ENCODE measurements at places on chromosomes 3 and 15.

GRCh38 chr15:92392462-92392861 is 1.2 kb upstream of the ST8SIA2 start:
- no peak for DNase-seq

- no peak for DNase-seq
Measured at GRCh38 chr3:146468671-146469149, 651 bp downstream of the PLSCR2 start.

DNA sequence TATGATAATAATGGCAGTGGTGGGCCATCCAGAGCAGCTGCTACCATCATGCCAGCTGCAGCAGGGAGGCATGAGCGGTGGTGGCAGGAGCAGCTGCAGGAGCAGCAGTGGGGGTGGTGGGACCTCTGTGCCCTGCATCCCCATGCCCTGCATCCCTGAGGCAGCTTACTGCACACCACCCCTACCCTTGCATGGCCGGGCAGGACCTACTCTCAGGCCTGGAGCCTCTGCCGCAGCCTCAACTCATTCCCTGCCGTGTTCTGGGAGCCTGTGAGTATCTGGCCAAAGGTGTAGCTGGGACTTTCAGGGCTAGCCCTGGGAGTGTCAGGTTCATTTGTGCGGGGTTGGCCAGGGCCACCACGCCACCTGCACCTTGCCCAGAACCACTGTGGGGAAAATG is 3.3 kb upstream of the XCR1 start:
- no peak for DNase-seq

- DNase-seq: no peak
Measured at GRCh38 chr3:94285872-94286271, 223.0 kb downstream of the NSUN3 start.

DNA sequence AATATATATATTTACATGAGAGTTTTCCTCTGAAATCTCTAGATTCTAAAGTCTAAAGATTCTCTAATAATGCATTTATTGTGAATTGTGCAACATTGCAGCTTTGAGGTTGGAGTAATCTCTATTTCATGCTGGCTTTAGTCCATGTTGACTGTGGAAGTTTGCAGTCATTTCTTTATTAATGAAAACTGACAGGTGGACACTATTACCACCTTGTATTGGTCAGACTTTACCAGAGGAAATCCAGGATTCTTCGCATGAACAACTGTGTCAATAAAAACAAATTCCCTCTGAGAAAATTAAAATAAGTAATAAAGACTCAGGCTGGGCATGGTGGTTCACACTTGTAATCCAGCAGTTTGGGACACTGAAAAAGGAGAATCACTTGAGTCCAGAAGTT is 274.1 kb downstream of the SHQ1 start:
- DNase-seq: no peak

- DNase-seq: no peak
Measured at GRCh38 chr3:114451561-114452018, 157.8 kb downstream of the TIGIT start.

GRCh38 chr3:126147932-126148683 is 32.3 kb downstream of the ALDH1L1 start:
- no peak for DNase-seq

DNA sequence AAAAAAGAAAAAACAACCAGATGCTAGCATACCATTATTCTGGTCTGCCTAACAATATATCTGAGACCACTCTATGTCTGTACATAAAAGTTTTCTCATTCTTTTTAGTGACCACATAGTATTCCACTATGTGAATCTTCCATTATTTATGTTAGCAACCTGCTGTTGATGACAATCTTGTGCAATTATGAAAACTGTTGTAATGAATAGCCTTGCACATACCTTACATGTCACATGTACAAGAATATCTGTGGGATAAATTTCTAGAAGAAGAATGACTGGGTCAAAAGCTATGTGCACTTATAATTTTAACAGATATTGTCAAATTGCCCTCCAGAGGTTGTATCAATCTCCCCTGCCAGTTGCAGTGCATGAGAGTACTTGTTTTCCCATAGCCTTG is 62.5 kb downstream of the ARHGAP31 start:
- no peak for DNase-seq

DNA sequence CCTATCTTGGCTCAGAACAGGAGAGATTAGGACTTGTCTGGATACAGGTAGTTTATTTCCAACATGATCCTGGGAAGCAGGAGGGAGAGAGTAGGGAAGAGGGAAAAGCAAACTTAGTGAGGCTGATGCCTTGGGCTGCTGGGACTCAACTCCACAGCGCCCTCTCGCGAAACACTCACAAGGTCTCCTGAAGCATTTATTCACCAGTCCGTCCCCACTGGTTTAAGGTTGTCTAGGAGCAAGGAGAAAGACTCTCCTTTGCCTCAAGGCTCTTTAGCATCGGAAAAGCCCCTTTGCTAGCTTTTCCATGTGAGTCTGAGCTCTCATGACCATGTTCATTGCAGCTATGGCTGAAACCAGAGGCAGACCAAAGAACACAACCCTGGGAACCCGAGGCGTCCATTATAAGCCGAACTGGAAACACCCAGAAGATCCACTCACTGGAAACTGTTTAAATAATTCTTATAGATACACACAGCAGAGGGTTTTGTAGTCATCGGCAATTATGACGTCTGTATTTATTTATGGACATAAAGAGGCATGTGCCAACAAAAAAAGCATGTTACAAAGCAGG is 244.5 kb downstream of the CD47 start:
- peak; percentile 10 for DNase-seq

GRCh38 chr3:5144316-5144994 is 22.4 kb downstream of the ARL8B start:
- no peak for DNase-seq

DNA sequence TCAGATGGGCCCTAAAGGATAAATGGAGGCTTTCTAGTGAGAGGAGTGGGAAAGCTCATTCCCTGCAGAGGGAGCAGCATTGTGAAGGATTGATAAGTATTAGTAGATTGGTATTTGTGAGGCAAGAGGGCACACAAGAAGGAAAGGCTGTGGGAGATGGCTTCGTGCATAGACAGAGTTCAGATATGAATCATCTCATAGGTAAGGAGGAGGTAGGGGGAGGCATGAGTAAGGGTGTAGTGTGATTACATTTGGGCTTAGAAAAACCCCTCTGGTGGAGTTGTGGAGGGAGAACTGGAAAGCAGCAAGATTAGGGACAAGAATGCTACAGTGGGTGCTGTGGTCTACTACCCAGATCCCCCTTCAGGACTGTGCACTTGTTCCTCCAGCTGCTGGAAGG is 29.6 kb downstream of the ONECUT1 start:
- no peak for DNase-seq

GRCh38 chr15:22960556-22960955 is 19.6 kb downstream of the CYFIP1 start:
- DNase-seq: no peak

DNA sequence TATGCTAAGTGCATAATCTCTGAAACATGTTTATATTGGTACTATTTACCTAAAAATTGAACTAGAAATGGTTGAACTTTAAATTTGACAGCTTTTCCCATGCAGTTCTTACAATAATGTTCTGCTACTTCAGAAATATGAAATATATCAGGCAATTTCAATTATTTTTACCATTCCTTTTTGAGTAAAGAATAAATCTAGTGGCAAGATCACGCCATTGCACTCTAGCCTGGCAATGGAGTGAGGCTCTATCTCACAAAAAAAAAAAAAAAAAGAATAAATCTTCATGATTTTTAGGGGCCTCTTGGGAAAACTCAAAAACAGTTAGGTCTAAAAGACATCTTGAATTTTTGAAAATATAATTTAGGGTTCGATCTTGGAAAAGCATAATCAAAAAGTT is 10.6 kb upstream of the DNAAF4 start:
- DNase-seq: no peak

- no peak for DNase-seq
Measured at GRCh38 chr3:146803745-146804144, 198.6 kb upstream of the PLSCR5 start.

GRCh38 chr3:38015485-38015884 is 14.0 kb downstream of the PLCD1 start:
- DNase-seq: no peak

DNA sequence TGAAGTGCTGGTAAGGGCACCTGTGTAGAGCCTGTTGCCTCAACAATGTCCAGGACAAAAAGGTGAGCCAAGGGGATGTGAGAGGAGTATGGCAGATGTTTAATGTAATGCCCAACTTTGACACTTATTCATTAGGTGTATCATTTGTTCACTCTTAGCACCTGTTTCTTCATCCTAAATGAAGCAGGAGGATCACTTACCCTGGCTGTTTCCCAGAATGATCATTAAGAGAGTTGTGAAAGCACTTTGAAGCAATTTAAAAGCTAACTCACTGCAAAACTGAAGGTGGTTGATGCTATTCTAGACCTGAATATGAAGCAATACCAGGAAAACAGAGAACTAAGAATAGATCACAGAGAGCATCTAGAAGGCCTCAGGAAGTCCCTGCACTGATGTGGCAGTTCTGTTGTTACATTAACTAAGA is 3.4 kb upstream of the HHLA2 start:
- DNase-seq: no peak

DNA sequence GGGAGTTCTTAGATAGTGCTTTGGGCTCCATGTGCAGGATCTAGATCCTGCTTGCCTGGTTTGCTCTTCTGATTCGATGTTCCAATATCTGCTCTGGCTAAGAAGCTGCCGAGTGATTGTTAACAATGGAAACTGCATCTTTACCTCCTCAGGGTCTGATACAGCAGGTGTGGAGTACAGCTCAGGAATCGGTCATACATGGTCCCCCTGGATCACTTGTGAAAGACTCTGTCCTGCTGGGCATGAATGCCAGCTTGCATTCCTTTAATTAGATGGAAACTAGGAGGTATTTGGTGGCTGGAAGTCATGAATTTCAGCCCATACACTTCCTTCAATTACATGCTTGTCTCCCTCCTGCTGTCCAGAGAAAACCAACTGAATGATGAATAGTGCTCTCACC is 95.3 kb downstream of the CHRNA7 start:
- no peak for DNase-seq

DNA sequence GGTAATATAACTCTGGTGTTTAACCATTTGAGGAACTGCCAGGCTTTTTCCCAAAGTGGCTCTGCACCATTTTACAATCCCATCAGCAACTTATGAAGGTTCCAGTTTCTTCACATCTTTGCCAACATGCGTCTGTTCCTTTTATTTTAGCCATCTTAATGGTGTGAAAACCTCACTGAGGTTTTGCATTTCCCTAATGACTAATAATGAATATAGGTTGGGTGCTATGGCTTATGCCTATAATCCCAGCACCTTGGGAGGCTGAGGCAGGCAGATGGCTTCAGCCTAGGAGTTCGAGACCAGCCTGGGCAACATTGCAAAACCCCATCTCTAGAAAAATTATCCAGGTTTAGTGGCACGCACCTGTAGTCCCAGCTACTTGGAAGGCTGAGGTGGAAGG is 210.6 kb downstream of the TCF12 start:
- DNase-seq: no peak

DNA sequence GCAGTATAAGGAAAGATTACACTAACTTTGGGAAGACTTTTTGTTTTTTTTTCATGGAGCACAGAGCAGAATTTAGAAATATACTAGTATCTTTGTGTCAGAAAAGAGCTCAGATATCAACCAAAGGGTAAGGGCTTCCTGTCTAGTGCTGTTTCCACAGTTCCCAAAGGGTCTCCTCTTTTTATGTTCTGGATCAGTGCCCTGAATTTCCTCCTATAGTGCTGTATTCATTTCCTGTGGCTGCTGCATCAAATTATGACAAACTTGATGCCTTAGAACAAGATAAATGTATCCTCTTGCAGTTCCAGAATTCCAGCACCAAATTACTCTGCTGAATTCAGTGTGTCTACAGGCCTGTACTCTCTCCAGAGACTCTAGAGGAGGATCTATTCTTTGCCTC is 219.8 kb upstream of the THRB start:
- DNase-seq: no peak

GRCh38 chr3:11759996-11760395 is 86.7 kb downstream of the TAMM41 start:
- no peak for DNase-seq

GRCh38 chr3:184175981-184176376 is 1.3 kb downstream of the AP2M1 start:
- DNase-seq: no peak
